AG09319 (cell line): ENCODE measurements at places on chromosomes 6 and 20.

- no peak for DNase-seq
These were observed 215.7 kb downstream of the SYNDIG1 start for GRCh38 chr20:24684956-24685691.

GRCh38 chr6:106702046-106702445 is 72.7 kb downstream of the QRSL1 start:
- DNase-seq: no peak

GRCh38 chr6:51996296-51996947 is 91.0 kb downstream of the PKHD1 start:
- DNase-seq: no peak

GRCh38 chr6:56399250-56399671 is 151.9 kb upstream of the COL21A1 start:
- no peak for DNase-seq

- DNase-seq: no peak
These were observed 162.1 kb upstream of the ZNF337 start for GRCh38 chr20:25858495-25859425.

DNA sequence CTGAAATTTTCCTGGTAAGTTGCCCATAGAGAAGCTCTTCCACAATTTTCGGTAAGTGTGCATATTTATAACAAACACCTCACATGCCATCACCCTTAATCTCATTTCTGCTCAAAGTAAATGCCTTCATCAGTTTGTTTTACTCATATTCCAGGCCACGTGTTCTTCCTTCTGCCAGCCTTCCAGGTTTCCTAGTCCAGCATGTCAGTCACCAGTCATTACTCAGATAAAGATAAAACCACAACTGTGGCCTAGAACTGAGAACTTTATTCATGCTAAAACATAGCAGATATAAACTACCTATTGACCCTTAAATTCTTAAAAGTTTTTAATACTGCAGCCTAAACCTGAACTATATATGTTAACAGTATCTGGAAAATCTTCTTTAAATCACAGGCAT is 149.5 kb upstream of the SLC22A16 start:
- no peak for DNase-seq

GRCh38 chr6:134014588-134015137 is 37.8 kb downstream of the SLC2A12 start:
- DNase-seq: no peak

- DNase-seq: no peak
These were observed 70.2 kb upstream of the BCLAF1 start for GRCh38 chr6:136359851-136360250.

GRCh38 chr20:3678198-3678597 is 3.6 kb downstream of the ADAM33 start:
- DNase-seq: no peak

GRCh38 chr6:157648561-157648960 is 174.5 kb upstream of the SNX9 start:
- DNase-seq: no peak
